Motor neuron (in vitro differentiated cells): ENCODE measurements at places on chromosomes 3 and 15. TPM values are rescaled to one million over a fixed set of nuclear protein-coding genes. Genes with fewer than 3 reads are reported as not detected.

The ADPRH gene
- total RNA-seq = 0.25 and 0.27 TPM in 2 replicates

The LRRC31 gene
- 0.19 and 0.24 TPM in 2 replicates for total RNA-seq

The SLC22A13 gene
- total RNA-seq = 0.30 TPM in 1 of 2 replicates, not detected in the other

The EAF2 gene
- 11.7 and 12.8 TPM in 2 replicates for total RNA-seq

The CACNA1D gene
- 14.4 TPM in 2 replicates for total RNA-seq

The SSUH2 gene
- total RNA-seq = 0.16 and 0.19 TPM in 2 replicates

The SNX1 gene
- 79.5 and 106 TPM in 2 replicates for total RNA-seq

The OR4M2 gene
- not detected in 2 replicates for total RNA-seq

The NR2E3 gene
- 0.57 and 2.2 TPM in 2 replicates for total RNA-seq

The CCR8 gene
- 0.35 TPM in 1 of 2 replicates, not detected in the other for total RNA-seq

The TEX264 gene
- total RNA-seq = 46.9 and 50.8 TPM in 2 replicates

The NR2F2 gene
- total RNA-seq = 12.2 and 14.1 TPM in 2 replicates

The CCDC54 gene
- total RNA-seq = 0.18 TPM in 1 of 2 replicates, not detected in the other

The NTRK3 gene
- 5.8 and 6.9 TPM in 2 replicates for total RNA-seq

The POPDC2 gene
- total RNA-seq = 1.5 TPM in 1 of 2 replicates, not detected in the other

The LOXL1 gene
- total RNA-seq = 35.4 and 38.2 TPM in 2 replicates

The TM4SF18 gene
- total RNA-seq = 0.86 and 1.1 TPM in 2 replicates

The GOLGA6L4 gene
- 1.9 and 4.0 TPM in 2 replicates for total RNA-seq
